ENCODE measurements at places on chromosomes 5 and 9.
A peak's percentile ranks its signal among the peaks of the same experiment; 100 is the strongest.

DNA sequence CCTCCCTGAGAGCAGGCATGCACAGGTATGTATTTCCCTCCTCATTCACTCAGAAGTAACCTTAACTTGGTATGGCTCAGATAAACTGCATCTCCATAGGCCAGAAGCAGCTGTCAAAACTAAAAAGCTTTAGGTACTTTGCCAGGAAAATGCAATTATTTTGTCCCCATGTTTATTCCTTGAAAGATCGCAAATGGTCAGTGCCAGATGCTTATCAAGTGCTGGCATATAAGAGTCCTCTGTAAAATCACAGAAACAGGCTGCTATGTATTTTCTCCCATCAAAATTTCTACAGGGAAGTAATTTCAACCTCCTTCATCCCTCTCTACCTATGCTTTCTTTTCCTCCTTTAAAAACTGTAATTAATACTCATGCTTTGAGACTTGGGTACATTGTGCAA lies 12.7 kb downstream of the PCDHAC2 start:
- no peak for DNase-seq

- no peak for DNase-seq
Observed at GRCh38 chr9:27371382-27371781, 74.4 kb upstream of the EQTN start.

DNA sequence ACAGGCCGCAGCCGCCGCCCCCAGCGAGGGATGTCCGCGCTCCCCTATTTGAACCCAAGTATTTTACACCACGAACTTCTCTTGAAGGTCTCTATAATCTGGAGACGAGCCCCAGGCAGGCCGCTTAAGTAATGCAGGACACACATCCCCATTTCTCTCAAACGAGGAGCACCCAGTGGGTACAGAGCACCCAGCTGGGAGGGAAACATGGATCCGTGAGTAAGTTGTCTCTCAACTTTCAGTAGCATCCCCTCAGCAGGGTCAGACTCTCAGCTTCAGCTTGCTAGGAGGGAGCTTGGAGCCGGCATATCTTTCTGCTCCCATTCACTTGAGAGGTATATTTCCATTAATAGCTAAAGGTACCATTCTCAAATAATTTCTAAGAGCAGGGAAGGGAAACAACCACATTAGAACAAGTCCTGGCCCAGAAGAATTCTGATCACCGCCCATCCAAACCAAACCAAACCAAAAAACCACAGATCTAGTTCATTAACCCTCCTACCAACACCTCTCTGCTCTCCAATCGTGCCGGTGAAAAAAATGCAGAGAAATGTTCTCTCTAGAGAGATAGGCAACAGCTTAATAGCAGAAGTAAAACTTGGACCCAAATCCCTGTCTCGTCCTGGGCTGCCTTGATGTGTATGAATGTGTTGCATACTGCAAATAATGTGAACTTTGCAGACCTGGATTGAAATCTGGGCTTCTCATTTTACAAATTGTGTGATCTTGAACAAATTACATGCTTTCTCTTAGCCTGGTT lies 910 bp downstream of the TDRD7 start:
- peak; percentile 28 for DNase-seq

- no peak for DNase-seq
Observed at GRCh38 chr9:83935276-83935935, 14.2 kb upstream of the KIF27 start.

- no peak for DNase-seq
Observed at GRCh38 chr9:109579191-109579948, 81.3 kb upstream of the PTPN3 start.

GRCh38 chr5:115559524-115559923 lies 14.9 kb upstream of the FEM1C start:
- DNase-seq, result no peak

GRCh38 chr9:13282998-13283397 lies 3.5 kb upstream of the MPDZ start:
- no peak for DNase-seq

GRCh38 chr5:22056601-22057000 lies 796.5 kb downstream of the CDH12 start:
- no peak for DNase-seq

DNA sequence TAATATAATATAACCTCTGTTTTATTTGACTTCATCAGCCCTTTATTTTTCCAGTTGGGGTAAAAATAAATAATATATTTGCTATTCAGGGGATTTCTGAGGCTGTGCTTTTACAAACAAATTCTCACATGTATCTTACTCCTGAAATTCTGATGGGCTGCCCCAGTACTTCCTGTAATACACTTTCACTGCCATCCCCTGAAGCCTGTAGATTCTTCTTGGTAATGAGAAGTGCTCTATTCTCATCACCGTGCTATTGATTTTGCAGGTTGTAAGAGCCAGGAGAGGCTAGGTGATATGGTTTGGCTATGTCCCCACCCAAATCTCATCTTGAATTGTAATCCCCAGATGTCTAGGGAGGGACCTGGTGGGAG lies 91.9 kb upstream of the CEP78 start:
- no peak for DNase-seq

DNA sequence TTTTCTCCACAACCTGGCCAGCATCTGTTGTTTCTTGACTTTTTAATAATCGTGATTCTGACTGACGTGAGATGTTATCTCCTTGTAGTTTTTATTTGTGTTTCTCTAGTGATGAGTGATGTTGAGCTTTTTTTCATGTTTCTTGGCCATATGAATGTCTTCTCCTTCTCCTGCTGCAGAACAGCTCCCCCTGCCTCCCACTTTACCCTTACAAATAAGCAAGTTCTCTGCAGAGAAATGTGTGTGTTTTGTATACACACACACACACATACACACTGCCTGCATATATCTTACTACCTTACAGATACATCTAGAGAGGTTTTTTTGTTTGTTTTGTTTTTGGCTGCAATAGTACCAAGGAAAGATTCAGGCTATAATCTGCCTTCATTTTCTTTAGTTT lies 88.7 kb upstream of the PHF24 start:
- DNase-seq, result no peak

DNA sequence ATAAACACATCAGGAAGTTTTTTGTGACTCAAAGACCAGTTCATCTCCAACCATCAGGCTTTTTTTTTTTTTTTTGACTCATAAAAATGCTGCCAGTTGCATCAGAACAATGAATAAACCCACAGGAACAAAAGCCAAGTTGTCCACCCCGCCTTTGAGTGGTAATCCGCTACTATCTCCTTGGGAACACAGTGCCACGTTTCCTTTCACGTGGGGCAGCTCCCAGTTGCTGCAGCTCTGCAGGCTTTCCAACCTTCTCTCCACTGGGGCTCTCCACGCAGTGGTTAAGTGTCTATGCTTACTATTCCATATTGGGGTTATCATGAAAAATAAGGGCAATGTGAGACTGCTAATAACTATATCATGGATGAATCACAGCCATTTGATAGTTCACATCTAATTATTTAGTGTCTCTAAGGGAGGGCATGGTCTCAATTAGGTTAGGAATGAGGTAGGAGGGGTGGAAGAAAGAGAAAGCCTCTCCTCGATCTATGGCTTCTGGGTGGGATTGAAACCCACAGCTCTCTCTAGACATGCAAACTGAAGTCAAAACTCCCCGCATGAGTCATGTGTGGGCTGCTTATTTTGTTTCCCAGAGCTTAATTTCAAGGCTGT lies 55.8 kb upstream of the ACTBL2 start:
- DNase-seq, result no peak

- no peak for DNase-seq
Observed at GRCh38 chr5:133154274-133155075, 102.7 kb downstream of the HSPA4 start.

DNA sequence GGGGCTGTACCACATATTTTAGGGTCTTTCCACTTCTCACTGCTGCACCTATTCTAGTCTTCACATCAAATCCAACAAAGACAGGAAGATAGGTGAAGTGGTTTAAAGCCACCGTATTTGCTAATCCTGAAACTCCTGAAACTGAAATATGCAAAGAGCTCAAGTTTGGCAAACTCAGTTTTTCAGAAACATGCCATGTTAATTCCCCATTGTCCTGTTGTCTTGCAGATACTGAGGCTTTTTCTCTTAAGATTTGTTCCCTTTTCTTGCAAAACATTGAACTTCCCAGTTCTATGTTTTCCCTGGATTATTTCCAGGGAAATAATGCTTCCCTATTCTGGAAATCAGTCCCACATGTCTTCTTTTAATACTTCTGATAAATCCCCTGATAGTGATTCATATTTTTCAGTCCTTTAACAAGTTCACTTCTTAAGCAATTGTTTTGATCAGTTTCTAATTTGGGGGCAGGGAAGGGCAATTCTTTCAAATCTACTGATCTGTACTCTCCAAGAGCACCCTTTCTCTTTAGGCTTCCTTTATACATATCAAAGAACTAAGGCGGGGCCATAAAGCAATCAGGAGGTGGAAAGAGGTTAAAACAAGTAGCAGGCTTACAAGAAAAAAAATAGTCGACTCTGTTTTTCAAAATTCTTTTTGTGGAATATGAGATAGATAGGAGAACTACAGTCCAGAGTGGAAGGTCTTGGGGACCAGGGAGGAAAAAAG lies 648.5 kb downstream of the BNC2 start:
- DNase-seq, result no peak

- DNase-seq, result no peak
Observed at GRCh38 chr9:714675-715074, 126.8 kb upstream of the DMRT1 start.

DNA sequence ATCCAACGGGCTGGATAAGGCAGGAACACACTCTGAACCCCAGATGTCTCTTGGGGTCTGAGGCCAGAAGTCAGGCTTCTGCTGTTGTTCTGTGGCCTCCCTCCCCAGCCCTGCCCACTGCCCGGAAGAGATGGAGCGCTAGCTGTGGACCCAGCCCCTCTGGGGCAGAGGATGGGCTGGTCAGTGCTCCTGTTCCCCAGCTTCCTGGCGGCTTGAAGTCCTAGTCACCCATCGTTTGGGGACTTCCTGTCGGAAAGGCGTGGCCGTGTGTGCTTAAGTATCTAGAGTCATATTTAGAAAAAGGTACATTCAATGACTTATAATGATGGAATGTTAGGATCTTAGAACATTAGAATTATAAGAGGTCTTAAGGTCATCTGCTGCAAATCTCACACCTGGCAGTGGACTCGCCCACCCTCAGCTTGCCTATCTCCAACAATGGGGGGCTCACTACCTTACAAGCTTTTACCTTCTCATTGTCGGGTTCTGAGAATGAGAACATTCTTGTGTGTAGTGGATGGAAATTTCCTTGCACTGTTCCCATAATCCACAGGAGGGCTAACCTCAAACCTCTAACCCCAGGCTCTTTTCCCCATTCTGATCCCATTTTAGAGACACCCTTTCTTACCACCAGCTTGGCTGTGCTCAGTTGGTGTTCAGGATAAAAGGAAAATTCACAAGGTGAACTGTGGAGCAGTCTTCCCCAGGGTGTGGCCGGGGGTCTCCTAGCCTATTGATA lies 13.4 kb upstream of the AIF1L start:
- DNase-seq, result no peak

DNA sequence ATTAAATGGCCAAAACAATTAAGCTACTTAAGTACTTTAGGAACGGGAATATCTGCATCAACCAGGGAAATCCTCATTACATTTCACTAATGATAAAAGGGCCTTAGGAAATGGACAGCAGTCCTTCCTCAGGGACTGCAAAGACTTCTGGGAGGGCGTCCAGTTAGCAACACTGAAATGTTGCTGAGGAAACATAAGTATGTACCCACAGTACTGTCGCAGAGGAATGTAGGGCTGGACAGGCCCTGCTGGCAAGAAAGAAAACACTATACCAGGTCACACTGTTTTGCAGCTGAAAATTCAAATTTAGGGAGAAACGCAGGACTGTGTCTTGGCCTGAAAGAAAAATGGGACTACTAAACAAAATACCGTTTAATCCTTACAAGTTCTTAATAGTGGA lies 1.3 kb downstream of the C5orf15 start:
- no peak for DNase-seq

DNA sequence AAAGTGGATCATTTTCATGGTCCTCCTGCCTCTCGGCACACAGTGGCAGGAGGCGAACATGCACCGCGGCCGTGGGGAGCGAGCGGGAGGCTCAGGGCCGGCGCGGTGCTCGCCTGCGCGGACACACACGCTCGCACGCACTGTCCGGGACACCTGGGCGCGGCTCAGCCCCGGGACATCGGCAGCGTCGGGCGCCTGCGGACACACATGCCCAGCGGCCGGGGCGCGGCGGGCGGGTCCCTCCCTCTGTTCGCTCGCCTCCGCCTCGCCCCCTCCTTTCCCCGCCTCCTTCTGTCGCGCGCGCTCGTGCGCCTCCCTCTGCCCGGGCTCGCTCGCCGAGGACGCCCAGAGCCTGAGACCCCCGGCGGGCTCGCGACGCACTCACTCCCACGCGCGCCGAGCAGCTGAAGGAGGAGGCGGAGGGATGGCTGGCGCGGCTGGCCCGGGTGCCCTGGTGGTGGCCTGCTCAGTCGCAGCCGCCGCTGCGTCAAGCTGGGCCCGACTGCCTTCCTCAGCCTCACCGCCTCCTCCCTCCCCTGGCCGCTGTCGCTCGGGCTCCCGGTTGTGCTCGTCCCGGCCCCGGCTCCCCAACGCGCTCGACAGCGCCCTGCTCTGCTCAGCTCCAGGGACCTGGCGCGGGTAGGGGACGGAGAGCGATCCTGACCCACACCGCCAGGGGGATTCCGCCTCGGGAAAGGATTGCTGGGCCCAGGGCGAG lies at the start of gene FRMD3:
Gene FRMD3, minus strand, starts transcription at position 230 of the 718 bp plus-strand sequence. Its CDS starts 170 bp downstream, at position 60.
- peak; percentile 86 for DNase-seq

- no peak for DNase-seq
Observed at GRCh38 chr5:59416451-59416850, 477.1 kb downstream of the PDE4D start.

- DNase-seq, result no peak
Observed at GRCh38 chr9:127534250-127534906, 77.7 kb upstream of the STXBP1 start.

- no peak for DNase-seq
Observed at GRCh38 chr9:84997472-84997871, 327.9 kb downstream of the NTRK2 start.

- no peak for DNase-seq
Observed at GRCh38 chr5:77840930-77841329, 64.8 kb upstream of the TBCA start.

GRCh38 chr5:112795342-112795741 lies 57.7 kb downstream of the APC start:
- no peak for DNase-seq

- no peak for DNase-seq
Observed at GRCh38 chr9:137448602-137448962, 7.4 kb upstream of the ENTPD8 start.

Data from tibial artery (tissue), 4 donors.